ENCODE measurements at places on chromosomes 6 and 20.

DNA sequence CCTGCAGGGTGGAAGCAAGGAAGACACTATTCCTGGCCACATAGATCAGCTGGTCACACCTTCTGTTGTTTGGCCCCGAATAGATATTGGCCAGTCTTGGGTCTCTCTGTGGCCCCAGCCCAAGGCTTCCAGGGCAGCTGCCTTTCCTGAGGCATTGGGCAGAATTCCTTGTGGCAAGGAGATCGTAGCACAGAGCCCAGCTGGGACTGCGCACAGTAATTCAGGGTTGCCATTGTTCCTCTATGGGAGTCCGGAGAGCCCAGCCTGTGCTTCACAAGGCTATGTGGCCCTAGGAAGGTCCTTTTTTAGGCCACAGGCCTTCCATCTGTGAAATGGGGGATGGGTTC lies 6.9 kb downstream of the SGK2 start:
- DNase-seq, result no peak

DNA sequence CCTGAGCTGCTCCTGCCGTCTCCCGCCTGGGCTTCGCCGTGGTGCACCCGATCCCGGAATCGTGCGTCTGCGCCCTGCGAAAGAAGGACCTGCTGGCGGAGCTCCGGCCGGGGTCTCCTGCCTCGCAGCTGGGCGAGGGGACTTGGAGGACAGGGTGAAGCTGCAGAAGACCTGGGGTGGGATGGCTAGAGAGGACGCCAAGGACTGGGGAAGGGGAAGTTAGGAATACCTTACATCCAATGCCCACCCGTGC lies 150.2 kb downstream of the PRL start:
- no peak for DNase-seq

DNA sequence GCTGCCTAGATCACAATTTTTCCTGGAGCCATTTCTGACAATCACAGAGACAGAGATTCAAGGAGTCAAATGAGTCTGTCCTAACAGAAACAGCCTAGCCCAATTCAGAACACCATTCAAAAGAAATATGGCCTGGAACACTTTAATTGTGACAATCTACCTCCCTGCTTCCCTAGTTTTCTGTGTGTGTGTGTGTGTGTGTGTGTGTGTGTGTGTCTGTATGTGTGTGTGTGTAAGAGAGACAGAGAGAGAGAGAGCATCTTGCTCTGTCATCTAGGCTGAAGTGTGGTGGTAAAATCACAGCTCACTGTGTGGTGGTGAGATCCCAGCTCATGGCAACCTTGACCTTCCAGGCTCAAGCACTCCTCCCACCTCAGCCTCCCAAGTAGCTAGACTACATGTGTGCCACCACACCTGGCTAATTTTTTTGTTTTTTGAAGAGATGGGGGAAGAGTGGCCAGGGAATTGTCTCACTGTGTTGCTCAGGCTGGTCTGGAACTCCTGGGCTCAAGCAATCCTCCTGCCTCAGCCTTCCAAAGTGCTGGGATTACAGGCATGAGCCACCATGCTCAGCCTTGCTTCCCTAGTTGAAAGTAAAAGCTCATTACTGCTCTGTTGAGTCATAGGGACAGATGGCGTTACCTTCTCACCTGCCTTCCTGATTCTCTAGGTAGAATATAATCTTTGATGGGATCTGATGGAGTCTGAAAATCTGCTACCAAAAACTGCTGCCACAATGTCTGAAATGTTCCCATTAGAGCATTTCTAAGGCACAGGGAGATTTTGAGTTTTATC lies 89.6 kb upstream of the BEND6 start:
- DNase-seq, result no peak

GRCh38 chr6:163186527-163186926 lies 228.0 kb upstream of the QKI start:
- no peak for DNase-seq

DNA sequence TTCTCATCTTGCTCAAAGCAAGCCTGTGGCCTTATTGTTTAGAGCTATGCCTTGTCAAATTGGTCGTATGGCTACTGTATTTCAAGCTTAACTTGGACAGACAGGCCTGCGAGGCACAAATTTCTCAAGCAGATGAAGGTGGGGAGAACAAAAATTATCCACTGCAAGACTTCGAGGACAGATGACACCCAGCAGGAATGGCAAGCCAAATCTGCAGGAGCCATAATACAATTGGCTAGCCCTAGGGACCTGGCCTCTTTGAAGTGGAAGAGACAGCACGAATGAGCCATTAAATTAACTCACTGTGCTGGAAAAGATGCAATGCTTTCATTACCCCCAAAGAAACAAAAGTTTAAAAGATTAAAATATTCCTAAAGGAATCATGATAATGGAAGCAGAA lies 5.0 kb upstream of the BLOC1S5 start:
- no peak for DNase-seq

DNA sequence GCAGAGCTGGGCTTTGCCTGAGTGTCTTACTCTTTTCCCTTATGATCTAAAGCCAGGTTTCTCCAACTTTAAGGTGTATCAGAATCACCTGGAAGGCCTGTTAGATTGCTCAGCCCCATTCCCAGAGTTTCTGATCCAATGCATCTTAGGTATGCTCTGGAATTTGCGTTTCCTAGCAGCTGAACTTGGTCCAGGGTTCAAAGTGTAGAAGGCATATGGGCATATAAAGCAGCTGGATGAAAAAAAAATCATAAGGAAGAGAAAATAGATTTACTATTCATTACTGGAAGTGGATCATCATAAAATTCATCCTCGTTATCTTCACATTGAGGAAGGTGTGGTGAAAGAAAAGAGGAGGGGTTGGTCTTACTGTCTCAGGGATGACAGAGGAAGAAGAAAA lies 56.8 kb upstream of the CDKAL1 start:
- DNase-seq, result no peak

DNA sequence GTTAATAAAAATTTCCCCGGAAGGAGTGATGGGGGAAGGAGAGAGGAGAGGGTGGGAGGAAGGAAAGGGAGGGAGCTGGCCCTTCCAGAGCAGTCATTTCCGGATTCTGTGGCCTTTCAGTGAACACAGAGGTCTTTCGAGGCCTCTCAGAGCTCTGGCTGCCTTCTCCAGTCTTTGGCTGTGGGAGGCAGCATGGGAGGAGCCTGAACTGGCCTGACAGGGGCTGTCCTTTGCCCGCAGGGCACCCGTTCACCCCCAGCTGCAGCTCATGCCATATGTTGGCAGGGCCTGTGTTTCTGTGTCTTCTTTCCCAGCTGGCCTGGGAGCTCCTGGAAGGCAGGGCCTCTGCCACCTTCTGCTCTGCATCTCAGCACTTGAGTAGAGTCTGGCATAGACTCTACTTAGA lies 95.5 kb downstream of the PPP1R14C start:
- DNase-seq, result peak; percentile 90

- DNase-seq, result no peak
Observed at GRCh38 chr6:119312875-119313338, 36.7 kb downstream of the MAN1A1 start.

DNA sequence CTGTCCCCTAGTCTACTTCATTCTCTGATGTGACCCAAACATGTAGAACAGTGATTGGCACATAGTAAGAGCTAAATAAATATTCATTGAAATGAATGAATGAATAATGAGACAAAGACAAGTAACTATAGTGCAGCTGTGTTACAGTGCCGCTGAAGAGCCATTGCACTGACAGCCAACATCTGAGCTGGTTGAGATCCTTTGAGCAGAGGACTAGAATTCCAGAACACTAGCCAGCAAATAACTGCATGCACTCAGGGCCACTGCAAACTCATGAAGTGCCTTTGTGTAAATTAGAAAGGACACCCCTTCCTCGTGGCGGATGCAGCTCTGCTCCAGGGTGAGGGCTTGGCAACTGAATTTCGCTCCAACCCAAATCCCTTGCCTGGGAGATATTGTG lies 230.3 kb upstream of the CDYL start:
- DNase-seq, result no peak

GRCh38 chr6:117137711-117138110 lies 127.6 kb upstream of the VGLL2 start:
- no peak for DNase-seq

DNA sequence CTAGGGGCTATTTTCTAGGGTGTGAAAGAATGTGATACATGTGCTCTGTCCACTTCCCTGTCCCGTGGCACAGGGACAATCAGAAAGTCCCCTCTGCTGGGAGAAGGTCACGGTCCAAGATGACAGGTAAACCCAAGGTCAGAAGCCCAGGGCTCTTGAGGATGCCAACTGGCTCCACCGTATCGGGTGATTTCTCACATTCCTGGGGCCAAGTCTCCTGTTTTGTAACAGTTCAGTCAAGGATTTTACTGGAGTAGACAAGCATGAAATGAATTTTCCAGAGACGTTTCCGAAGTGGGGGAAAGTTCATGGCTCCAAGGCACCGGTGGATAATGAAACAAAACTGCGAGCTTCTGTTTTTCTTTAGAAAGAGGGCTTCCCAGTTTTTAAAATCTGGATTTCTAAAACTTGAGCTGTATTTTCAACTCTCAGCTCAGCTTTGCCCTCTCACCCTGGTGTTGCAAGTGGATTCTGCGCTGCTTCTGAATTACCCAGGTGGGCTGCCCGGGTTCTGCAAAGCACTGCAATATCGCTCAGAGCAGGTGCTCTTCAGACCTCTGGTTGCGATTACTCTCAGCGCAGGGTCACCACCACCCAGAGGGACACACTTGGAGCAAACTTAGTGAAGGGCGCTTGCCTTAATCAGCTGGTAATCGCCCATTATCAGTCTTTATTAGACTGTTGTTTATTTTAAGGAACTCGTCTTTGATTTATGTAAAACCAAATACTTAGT lies 64.4 kb upstream of the TMEM170B start:
- no peak for DNase-seq

GRCh38 chr20:44585057-44585963 lies 2.9 kb downstream of the PKIG start:
- DNase-seq, result no peak

DNA sequence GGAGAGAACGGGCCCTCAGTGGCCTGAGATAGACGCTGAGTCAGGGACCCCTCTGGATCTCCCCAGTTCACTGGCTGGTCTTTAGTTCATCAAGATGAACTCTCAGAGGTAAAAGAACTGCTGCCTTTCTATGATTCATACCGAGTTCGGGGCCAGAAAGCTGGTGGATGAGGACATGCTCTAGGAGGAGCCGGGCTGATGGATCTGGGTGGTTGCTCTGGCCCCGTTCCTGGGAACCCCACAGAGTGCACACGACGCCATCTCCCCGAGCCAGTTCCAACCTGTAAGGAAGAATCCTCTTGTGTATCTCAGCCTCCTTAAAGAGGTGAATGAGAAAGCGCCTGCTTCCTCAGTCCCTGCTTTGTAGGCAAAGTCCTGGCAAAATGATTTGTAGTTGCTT lies 142.6 kb upstream of the PDE10A start:
- DNase-seq, result no peak

GRCh38 chr6:14945461-14946185 lies 300.2 kb upstream of the JARID2 start:
- DNase-seq, result no peak

- DNase-seq, result no peak
Observed at GRCh38 chr6:125981571-125982185, 4.7 kb upstream of the TRMT11 start.

DNA sequence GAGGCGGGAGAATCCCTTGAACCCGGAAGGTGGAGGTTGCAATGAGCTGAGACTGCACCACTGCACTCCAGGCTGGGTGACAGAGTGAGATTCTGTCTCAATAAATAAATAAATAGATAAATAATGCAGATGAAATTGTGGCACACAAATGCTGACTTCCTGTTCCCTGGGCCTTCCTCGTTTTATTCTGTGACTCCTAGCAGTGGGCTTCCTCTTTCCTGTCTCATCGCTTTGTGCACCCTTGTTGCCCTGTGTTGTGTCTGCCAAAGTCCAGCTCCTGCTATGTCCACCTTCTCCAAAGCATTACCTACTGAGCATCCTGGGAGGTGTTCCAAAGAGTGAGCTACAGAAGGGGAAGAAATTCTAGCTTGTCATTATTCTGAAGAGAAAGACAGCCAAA lies 100.2 kb upstream of the TIAM2 start:
- DNase-seq, result no peak

GRCh38 chr6:16698997-16699868 lies 62.0 kb downstream of the ATXN1 start:
- no peak for DNase-seq

DNA sequence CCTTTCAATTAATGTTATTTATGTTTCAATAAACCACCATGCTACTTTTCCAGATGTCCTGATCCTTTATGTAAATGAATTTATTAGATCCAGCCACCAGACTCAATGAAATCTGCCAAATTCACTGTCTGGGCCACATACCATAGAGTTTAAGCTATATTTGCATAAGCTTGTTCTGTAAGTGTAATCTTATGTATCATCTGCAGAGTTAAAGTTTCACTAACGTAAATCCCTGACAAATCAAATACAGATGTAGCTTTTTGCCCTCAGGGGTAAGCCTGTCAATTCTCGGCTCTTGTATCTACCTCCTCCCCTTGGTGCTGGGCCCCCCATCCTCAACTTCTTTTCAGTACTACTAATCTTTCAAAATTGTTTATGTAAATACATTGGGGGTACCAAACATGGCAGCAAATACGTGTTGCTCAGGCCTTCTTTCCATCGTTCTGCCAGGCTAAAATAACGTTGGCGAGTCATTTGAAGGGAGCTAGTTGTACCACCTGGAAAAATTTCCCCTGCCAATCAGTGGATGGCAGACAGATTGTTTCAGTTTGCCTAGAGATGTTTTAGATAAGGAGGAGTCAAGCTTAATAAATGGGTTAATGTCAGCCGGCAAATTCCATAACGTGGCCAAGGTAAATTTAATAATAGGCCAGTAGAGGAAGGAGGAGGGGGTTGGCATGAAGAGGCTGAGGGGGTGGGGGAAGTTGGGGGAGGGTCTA lies 79.6 kb downstream of the RPS12 start:
- no peak for DNase-seq

DNA sequence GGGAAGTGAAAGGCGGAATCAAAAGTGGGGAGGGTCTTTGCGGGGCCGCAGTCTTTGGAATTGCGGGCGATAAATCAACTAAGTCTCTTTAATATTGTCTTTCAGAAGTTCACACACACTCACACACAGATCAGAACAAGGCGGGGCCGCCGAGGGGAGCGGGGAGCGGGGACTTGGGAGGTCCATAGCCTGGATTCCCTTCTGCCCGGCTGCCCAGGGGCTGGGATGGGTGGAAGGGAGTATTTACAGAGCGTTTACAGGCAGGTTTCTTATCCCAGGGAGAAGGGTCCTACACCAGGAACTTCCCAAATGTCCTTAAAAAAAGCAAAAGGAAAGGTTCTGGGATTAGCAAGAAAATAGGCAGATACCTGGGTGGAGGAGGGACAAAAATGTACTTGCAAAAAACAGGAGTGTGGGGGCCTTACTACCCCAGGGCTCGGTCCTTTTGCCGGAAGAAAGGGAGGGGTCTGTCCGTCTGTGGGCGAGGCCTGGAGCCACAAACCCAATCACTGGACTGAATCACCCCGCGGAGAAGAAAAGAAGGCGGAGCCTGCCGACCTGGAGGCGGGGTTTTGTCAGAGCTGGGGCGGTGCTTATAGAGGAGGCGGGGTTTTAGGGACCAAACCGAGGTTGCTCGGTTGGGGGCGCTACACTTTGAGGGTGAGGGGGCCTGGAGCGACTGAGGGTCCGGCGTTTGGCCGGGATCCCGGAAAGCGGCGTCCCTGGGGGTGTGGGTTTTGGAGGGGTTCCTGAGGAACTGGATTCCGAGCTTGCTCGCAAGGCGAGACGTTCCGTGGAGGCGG lies 3.2 kb downstream of the PRRT1 start:
- DNase-seq, result no peak

Data from DMS 273 treated with DMSO at 0.1 percent for 48 hours (cell line).